ENCODE measurements at places on chromosomes 3 and 15.

DNA sequence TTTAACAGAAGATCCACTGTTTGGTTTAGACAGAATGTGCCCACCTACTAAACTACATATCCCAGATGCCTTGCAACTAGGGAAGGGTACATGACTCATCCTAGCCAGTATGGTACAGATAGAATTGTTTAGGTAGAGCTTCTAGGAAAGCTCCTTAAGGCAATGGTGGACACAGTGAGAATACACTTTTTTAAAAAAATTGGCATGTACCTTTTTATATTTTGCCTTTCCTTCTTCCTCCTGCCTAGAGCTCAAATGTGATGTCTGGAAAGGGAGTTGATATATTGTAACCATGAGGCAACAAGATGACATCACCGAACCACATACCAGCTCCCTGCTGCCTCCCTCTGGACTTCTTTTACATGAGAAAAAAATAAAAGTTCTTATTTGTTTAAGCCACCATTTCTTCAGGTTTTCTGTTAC, 14.4 kb upstream of the C3orf80 start:
- no peak for DNase-seq

DNA sequence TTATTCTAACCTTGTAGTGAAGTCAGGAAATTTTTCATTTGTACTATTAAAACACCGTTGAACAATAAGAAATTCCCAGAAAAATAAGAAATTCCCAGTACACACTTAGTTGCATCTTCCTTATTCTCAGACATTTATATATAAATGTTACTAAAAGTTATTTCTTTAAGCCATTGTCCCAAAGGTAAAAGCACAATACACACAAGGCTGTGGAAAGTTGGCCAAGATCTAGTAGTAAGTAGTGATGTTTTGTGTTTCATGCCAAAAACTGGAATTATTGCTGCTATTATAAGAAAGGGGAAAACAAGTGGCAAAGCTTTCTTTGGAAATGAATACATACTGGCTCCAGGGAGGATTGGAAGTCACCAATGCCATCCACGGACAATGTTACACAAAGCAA, 802.5 kb upstream of the DPPA4 start:
- no peak for DNase-seq

- DNase-seq = no peak
Observed at GRCh38 chr15:40182358-40183029, 21.6 kb downstream of the BUB1B start.

- no peak for DNase-seq
Observed at GRCh38 chr15:101044625-101045235, 125.6 kb downstream of the LRRK1 start.

DNA sequence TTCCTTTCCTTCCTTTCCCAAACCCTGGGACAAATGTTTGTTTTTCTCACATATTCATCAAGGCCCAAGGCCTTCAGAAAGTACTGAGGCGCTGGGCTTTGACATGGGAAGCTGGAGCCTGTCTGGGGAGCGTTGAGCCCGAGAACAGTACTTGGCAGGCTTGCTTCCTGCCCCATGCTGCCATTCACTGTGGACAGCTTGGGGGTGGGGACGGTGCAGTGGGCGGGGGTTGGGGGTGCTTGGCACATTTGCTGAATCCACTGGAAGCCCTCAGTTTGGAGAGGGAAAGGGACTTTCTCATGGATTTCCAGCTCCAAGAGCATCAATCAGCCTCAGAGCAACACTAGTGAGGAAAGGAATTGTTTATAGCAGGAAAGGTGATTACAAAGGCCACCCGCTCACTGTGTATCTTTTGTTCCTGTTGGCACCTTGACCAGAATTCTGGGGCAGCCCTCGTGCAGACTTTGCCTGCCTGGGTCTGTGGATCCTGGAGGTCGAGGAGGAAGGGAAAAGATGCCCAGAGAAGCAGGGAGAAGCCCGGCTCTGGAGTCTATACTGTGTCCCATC, 199.8 kb upstream of the RGMA start:
- no peak for DNase-seq

DNA sequence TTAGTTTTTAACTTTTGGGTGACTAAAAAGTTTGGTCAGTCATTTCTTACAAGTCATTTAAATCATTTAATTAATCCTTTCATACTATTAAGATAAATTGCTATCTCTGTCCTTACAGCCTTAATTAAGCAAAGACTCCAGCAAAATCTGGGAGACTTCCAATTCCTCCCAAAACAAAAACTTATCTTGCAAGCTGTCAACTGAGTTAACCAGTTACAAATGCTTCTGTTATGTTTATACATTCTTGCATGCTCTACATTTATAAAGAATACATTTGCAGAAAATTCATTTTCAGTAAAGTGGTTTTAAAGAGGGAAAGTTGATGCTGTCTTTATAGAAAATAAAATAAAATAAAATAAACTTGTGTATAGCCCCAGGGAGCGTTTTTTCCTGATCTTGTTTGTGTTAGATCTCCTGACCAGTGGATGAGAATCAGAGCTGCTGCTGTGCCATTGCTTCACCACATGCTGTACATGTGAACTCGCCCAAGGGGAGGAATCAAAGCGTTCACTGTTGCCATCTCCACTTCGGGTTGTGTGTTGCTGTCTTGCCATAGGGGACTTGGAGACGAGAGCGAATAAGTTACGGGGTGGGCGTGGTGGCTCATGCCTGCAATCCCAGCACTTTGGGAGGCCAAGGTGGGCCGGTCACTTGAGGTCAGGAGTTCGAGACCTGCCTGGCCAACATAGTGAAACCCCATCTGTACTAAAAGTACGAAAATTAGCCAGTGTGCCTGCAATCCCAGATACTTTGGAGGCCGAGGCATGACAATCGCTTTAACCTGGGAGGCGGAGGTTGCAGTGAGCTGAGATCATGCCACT, 5.5 kb downstream of the CCR4 start:
- DNase-seq = no peak

- no peak for DNase-seq
Observed at GRCh38 chr3:101643861-101644613, 32.9 kb downstream of the ZBTB11 start.

GRCh38 chr3:44240061-44240460, 1.6 kb upstream of the TOPAZ1 start:
- DNase-seq = no peak

Data from GM19239 (cell line).